ENCODE measurements at places on chromosomes 2 and 18.

GRCh38 chr18:35580701-35581539 lies 620 bp upstream of the GALNT1 start:
- peak; percentile 61 for DNase-seq

DNA sequence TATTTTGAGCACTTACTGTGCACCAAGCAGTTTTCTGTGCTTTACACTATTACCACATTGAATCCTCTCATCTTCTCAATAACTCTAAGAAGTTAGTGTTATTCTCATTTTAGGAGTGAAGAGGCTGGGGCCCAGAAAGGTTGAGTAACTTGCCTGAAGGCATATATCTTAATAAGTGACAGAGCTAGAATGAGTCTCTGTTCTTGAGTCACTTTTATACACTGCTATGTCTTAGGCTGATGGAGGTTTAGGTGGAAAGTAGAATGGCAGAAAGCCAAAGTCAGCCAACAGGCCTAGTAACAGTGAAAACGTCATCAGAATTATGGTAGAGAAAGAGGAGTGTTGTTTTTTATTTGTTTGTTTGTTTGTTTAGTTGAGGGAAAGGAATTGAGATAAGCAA lies 27.9 kb upstream of the RPE start:
- no peak for DNase-seq

DNA sequence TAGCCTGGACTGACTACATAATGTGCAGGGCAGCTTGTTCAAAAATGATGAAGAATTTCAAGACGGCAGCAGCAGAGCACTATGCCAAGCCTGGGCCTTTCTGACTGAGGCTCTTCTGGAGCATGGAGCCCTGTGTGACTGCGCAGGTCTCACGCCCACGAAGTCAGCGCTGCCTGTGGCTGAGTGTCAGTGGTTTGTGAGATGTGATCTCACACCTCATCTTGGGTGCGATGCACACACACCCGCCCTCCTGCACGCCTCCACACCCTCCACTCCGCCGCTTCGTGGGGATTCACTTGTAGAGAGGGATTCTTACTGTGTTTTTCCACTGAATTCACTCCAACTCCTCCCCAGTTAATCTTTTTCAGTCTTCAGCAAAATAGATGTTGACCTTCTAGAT lies 103.9 kb downstream of the VIT start:
- DNase-seq, result no peak

GRCh38 chr2:138846216-138846821 lies 66.1 kb upstream of the NXPH2 start:
- peak; percentile 68 for DNase-seq

DNA sequence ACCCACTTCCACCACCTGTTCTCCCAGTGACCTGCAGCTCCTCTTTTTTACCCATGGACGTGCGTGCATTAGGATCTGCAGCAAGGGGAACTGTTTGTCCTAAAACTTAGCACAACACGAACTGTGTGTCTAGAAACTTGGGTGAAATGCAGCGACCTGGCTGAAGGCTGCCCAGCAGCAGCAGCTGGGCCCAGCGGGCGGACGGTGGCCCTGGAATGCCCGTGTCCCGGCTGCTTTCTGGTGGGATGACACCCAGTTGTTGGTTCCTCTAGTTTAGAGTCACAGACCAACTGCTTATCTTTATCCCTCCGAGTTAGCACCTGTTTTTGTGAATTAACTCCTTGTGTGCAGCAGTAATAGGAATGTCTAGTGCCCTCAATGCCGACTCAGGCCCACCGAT lies 61.9 kb upstream of the PXDN start:
- no peak for DNase-seq

DNA sequence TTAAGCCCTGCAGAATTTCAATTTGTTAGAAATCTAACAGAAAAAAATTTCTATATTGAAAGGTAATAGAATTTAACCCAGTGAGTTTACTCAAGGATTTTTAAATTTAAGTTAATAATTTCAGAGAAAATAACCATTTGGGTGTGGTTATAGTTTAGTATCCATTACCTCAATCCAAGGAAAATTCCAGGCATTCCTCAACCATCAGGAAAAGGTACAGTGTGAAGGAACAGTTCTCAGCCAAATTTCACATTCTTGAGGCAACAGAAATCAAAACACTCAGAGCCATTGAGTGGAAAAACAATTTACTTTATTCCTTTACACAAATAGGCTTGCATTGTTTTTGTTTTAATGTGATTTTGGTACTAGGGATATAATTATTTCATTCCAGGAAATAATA lies 45.6 kb downstream of the ONECUT2 start:
- DNase-seq, result no peak

GRCh38 chr2:231197706-231198290 lies 633 bp upstream of the ARMC9 start:
- DNase-seq, result no peak

GRCh38 chr2:25740810-25741381 lies 67.5 kb upstream of the DTNB start:
- DNase-seq, result peak; percentile 18

GRCh38 chr2:33681364-33681757 lies 82.3 kb upstream of the FAM98A start:
- no peak for DNase-seq

DNA sequence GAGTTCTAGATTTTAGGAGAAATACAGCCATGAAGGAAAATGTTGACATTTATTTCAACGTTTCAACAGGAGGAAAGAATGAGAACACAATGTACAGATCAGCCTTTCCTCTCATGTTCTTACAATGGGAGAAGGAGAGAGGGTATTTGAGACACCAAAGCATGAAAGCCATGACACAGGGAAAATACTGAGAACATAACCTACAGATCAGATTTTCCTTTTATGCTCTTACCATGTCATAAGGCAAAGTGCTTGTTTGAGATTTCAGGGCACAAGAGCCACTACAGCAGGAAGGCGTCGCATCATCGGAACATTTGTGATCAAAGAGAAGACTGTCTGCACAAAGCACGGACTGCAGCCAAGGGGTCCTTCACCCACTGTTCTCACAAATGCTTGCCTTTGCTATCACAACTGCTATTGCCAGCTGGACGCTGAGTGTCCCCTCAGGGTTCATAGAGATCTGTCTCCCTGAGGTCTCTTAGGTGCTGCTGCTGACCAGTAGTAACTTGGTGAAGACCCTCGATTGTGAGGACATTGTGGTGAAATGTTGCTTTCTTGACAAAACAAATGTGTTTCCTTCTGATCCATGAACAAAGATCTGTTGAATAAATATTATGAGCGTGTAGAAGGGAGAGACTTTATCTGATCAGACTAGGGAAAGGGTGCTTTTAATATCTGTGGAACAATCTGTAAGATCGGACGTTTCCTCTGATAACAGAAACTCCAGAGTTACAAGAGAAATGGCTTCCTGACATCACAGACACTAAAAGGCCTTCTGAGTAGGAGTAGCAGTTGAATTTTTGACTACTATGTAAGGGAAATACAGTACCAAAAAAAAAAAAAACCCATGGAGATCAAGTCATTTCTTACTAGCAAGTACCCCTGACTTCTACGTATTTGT lies 6.4 kb upstream of the IL1RL1 start:
- DNase-seq, result peak; percentile 58

- no peak for DNase-seq
Measured at GRCh38 chr2:37481244-37481643, 136.8 kb downstream of the QPCT start.

DNA sequence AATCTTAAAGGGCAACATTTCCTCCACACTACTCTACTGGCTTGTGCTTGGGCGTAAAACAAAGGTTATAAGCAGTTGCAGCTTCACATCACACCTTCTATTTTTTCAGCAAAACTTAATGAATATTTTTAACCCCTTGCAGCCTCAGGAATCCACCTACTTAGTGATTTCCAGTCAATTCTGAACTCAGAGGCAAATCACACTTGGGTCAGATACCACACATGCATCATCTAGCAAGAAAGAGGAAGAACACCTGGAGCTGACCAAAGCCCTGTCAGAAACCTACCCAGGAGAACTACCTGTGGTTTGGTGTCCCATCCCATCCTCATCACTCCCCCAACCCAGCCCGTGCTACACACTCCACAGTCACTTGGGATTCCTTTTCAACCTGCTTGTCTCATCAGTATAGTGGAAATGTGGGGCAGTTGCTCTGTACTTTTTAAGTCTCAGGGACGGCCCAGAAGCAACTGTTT lies 25.5 kb downstream of the PIAS2 start:
- DNase-seq, result no peak

- DNase-seq, result no peak
Measured at GRCh38 chr2:54470266-54470938, 14.3 kb downstream of the SPTBN1 start.
